ENCODE measurements at places on chromosomes 5 and 9.
A peak's percentile ranks its signal among the peaks of the same experiment; 100 is the strongest.

GRCh38 chr5:18433336-18433735, 799.1 kb downstream of the TAF11L14 start:
- ATAC-seq: no peak

DNA sequence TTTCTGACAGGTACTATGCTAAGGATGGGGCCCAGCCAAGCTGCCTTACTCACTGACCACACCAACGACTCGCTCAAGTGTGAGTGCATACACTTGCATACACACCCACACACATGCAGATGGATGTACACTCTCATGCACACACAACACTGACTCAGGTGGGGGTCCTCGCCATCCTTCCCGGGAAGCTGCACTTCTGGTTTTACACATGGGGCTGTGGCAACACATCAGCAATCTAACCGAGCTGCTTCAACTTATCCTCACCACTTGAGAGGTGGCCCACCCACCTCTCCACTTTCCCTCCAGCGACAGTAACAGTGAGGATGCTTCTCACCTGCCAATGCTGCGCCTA, 67.2 kb upstream of the SLC25A51 start:
- ATAC-seq: no peak

DNA sequence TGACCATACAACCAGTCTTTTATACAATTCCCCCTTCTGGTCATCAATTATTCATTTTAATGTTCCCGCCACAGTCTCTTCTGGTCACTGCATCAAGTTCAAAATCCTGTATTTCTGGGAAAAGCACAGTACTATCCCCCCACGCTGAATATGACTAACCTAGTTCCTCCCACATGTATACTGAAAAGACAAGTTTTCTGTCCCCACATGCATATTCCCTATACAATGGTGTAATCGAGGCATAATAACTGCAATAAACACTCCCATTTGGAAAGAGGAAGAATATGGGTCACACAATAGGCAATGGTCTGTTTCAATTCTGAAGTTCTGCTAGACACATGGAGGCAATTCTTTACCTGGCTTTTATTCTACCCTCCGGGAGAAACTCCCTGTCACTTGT, 344.9 kb downstream of the EFNA5 start:
- no peak for ATAC-seq

- ATAC-seq: no peak
Measured at GRCh38 chr9:87548159-87548558, 50.5 kb downstream of the DAPK1 start.

DNA sequence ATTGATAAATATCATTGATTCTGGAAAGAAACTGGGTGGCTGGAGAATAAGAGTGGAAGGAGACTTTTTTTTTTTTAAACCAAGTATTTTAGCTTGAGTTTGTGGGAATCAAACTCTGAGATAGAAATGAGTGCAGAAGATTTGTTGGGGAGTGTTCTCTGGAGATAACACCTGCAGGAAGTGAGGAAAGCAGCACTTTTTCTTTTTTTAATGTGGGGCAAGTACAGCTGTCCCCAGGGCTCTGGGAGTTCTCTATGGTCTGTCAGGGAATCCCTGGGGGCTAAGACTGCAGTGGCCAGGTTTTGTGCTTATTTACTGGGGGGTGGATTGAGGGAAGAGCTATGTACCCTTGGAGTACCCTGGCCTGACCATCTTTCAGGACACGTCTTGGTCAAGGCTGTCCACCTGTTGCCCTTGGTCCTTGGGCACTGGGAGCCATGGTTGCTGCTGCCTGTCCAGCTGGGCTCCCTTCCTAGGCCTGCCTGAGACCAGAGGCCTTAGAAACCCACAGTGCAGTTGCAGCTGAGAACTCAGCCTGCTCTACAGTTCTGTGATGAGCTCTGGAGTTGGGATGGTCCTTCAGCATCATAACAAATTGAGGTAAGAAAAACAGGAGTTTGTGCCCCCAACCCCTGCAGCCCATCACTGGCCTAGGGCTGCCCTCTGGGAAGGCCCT, 85.8 kb downstream of the PHAX start:
- peak; percentile 64 for ATAC-seq

GRCh38 chr9:112782218-112782617, 31.7 kb downstream of the SNX30 start:
- no peak for ATAC-seq

GRCh38 chr9:35790025-35790384, 1.4 kb upstream of the NPR2 start:
- ATAC-seq: no peak

GRCh38 chr5:55517804-55518203, 17.0 kb downstream of the PLPP1 start:
- no peak for ATAC-seq

- no peak for ATAC-seq
Measured at GRCh38 chr5:121430538-121430937, 421.1 kb upstream of the FTMT start.
